ENCODE measurements at places on chromosomes 6 and 20. TPM values are rescaled to one million over a fixed set of nuclear protein-coding genes. Genes with fewer than 3 reads are reported as not detected.

TFAP2B gene
- polyA plus RNA-seq: 0.01 TPM

FAM229B gene
- polyA plus RNA-seq: 11.3 TPM

CCM2L gene
- polyA plus RNA-seq: 11.2 TPM

THEMIS gene
- polyA plus RNA-seq: 0.25 TPM

TMEM74B gene
- polyA plus RNA-seq: 1.8 TPM

FOXF2 gene
- 1.2 TPM for polyA plus RNA-seq

PNISR gene
- polyA plus RNA-seq: 36.6 TPM

FAM184A gene
- polyA plus RNA-seq: 1.7 TPM

TMEM200A gene
- polyA plus RNA-seq: 0.74 TPM

PACSIN1 gene
- polyA plus RNA-seq: 0.17 TPM

PRKN gene
- 0.41 TPM for polyA plus RNA-seq

B3GAT2 gene
- polyA plus RNA-seq: 0.10 TPM

GRM4 gene
- 0.26 TPM for polyA plus RNA-seq

PTPRT gene
- 0.30 TPM for polyA plus RNA-seq

FILIP1 gene
- polyA plus RNA-seq: 3.1 TPM

LPIN3 gene
- 51.2 TPM for polyA plus RNA-seq

SPATS1 gene
- polyA plus RNA-seq: not detected

SPDEF gene
- 0.45 TPM for polyA plus RNA-seq

SPACA1 gene
- not detected for polyA plus RNA-seq

GMPR gene
- polyA plus RNA-seq: 3.8 TPM

LPA gene
- not detected for polyA plus RNA-seq

SEL1L2 gene
- polyA plus RNA-seq: 0.90 TPM

OXT gene
- not detected for polyA plus RNA-seq

Measured in adipose tissue (tissue), 3 donors.